Renal pelvis (tissue), 12 donors: ENCODE measurements at places on chromosomes 1 and 21. TPM values are rescaled to one million over a fixed set of nuclear protein-coding genes. Genes with fewer than 3 reads are reported as not detected.

S100B gene
- 3.5 TPM for polyA plus RNA-seq

LDLRAD1 gene
- not detected for polyA plus RNA-seq

PRKAA2 gene
- 11.6 TPM for polyA plus RNA-seq

DYNLT4 gene
- 0.19 TPM for polyA plus RNA-seq

RPE65 gene
- 0.09 TPM for polyA plus RNA-seq

IGSF9 gene
- polyA plus RNA-seq = 19.5 TPM

NR1I3 gene
- polyA plus RNA-seq = 2.8 TPM

NUAK2 gene
- 8.6 TPM for polyA plus RNA-seq

ALX3 gene
- not detected for polyA plus RNA-seq

OXCT2 gene
- polyA plus RNA-seq = 0.69 TPM

AMY1C gene
- polyA plus RNA-seq = not detected

OLIG2 gene
- not detected for polyA plus RNA-seq

GRCh38 chr1:181767001-181767708 lies 283.8 kb downstream of the CACNA1E start:
- DNase-seq = no peak

GRCh38 chr21:31566611-31567010 lies 92.9 kb upstream of the SOD1 start:
- DNase-seq = no peak

GRCh38 chr1:33086384-33086850 lies 5.5 kb downstream of the AZIN2 start:
- peak; percentile 77 for DNase-seq

GRCh38 chr1:12384836-12385456 lies 155.1 kb downstream of the VPS13D start:
- DNase-seq = no peak

DNA sequence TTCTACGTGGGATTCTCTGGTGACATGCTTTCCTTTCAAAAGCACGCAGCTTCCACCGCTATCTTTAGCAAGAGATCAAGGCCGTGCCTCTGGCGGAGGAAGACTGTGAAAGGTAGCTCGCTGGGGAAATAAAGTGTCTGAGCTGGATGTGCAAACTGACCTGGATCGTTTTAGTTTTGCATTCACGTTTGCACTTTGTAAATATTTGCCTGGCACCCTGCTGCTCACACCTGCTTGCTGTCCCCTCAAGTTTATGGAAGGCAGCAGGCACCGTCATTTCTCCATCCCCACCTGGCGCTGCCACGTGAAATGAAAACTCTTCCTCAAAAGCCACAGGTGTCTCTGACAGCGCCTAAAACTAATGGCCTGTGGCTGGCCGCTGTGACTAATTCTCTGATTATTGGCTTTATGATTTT lies 44.0 kb upstream of the TARDBP start:
- DNase-seq = no peak

DNA sequence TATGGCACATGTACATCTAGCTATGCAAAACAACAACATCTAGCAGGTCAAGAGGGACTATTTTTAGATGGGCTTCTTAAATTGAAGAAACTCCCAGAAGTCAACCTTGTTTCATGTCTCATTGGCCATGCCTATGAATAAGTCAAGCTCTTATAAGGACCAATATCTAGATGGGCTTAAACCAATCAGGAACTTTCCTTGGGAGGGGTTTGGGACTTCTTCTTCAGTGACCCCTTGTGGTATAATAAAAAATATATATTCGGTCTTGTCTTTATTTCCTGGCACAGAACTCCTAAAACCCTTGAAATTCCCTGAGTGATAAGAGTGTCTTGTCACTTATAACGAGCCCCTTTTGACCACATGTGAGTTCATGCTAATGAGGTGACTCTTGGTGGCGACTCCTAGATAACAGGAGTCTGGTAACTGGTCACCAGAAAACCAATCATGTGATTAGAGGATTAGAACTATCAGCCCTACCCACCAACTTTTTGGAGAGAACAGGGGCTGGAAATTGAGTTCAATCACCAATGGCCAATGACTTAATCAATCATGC lies 218.3 kb downstream of the HHIPL2 start:
- no peak for DNase-seq

GRCh38 chr21:38729291-38729690 lies 76.4 kb upstream of the ETS2 start:
- no peak for DNase-seq

- no peak for DNase-seq
Observed at GRCh38 chr1:153669606-153670005, 1.2 kb downstream of the ILF2 start.

- no peak for DNase-seq
Observed at GRCh38 chr21:42424914-42425541, 21.3 kb downstream of the UBASH3A start.

DNA sequence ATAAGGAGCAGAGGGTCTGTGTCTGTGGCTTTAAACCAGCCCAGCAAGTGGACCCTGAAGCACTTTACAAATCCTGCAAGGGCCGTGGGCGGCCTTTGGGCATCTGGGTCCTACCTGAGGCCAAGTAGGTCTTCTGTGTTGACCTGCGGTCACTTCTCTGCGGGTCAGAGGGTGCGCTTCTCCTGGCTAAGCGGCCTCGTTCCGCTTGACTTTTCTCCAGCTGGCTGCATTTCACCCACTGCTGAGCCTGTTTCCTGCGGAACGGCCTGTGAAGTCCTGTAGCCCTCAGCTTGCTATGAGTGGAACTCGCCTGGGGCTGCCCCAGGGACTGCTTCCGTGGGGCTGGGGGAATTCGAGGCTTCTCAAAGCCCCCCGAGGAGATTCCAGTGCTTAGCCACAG lies 43.3 kb downstream of the SLC37A1 start:
- no peak for DNase-seq

GRCh38 chr1:153796786-153797659 lies 21.8 kb downstream of the SLC27A3 start:
- peak; percentile 72 for DNase-seq

DNA sequence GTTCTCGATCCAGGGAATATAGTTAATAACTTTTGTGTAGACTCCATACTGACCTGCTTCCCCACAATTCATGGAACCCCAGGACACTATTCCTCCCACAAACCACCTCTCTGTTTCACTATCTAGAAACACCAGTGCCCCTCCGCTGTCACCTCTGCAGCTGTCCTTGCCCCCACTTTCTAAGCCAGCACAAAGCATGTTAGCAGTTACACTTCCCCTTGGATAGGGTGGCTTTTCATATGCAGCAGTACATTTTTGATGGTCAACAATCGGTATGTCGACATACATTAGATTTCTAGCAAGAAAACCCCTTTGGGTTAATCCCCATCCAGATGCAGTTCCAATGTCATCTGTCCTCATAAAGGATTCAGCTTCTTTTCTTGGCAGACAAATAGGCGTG lies 14.4 kb downstream of the TARDBP start:
- no peak for DNase-seq

DNA sequence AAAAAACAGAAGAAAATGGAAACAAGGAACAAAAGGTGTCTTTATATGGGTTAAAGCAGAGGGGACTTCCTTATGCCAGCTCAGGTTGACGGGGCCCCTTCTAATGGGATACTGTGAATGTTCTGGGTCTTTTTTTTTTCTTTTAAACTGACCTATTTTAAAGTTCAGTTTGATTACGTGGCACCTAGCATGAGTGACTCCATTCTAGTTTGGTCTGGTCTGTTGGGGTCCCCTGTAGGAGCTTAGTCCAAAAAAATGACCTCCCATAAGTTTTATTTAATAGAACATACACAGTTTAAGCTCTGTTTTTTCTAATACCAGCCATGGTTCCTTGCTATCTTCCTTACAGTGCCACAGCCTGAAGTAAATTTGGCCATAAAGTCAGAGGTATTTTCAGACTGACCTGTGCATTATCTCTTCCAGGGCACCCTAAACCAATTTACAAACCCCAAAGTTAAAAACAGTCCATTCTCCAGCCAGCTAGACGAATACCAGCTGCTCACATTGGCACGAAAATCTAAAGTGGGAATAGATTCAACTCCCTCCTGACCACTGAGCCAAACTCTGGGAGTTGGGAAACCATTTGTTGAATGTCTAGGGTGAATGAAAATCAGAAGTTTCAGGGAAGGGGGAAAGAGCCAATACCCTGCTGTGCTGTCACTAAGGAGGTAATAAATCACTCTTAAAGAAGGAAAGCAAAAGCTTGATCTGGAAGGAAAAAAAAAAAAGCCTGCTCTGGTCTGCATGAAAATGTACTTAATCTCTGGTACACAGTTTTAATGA lies 42.4 kb downstream of the AKNAD1 start:
- DNase-seq = peak; percentile 11

- no peak for DNase-seq
Observed at GRCh38 chr1:203807196-203807595, 11.8 kb downstream of the ZBED6 start.

DNA sequence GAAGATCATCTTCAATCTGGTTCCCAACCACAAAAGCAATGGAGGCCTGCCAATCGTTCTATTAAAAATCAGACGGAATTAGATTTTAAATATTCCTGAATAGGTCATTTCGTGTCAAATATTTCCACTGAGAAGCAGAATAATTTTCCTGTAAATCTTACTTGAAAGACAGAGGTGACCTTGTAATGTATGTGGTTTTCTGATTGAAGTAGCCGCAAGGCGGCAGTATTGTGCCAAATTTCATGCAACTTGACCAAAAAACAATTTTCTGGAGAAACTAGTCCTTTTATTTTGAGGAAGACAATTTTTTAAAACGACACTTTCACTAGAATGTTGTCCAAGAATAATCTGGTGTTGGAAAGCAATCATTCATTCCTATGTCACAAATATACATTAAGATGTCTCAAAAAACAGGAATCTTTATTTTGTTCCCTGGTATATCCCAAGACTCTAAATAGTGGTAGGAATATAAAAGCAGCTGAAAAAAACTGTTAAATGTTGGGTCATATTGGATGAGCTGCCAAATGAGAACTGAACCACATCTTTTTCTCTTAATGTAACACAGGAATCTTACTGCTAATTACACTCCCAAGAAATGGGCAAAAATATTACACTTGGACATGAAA lies 33.6 kb downstream of the SPAG17 start:
- DNase-seq = peak; percentile 60

GRCh38 chr1:76023669-76024435 lies 50.7 kb upstream of the ST6GALNAC3 start:
- no peak for DNase-seq

- no peak for DNase-seq
Observed at GRCh38 chr1:195580988-195581387, 1027.3 kb downstream of the KCNT2 start.

GRCh38 chr21:34029743-34030528 lies 43.4 kb upstream of the MRPS6 start:
- DNase-seq = peak; percentile 66
